ENCODE measurements at places on chromosomes 5 and 9.

DNA sequence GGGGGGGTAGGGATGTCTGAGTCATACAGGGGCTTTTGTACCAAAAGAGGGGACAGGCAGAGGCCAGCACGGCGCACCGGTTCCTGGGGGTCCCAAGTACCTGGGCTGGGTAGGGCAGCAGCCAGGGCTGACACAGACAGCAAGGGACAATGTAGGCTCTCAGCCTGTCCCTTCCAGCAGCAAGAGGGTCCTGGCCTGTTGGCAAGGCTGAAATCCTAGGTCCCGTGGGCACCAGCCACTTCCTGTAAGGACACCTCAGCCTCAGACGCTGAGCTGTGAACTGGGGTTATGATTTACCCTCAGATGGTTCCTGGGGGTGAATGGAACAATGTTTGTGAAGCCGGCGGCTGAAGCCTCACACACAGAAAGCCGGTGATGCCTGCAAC lies 41.3 kb downstream of the NACC2 start:
- no peak for DNase-seq

GRCh38 chr9:91246846-91247245 lies 114.9 kb downstream of the AUH start:
- no peak for DNase-seq

DNA sequence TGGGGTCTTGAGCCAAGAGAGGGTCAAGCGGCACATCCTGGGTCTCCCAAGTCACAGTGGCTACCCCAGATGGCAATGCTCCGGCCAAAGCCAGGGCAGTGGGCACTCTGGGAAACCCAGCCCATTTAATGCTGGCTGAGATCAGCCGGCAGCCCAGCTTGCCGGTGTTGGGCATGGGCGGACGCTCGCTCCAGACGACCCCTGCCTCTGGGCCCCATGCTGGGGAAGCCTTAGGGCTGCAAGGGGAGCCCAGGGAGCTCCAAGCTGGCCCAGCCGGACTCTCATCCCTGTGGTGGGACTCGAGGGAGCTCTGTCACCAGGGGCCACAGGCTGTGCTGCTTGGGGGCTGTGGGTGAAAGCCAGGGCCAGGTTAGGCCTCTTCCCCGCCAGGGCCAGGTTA lies 5.9 kb upstream of the CARD9 start:
- DNase-seq, result no peak

DNA sequence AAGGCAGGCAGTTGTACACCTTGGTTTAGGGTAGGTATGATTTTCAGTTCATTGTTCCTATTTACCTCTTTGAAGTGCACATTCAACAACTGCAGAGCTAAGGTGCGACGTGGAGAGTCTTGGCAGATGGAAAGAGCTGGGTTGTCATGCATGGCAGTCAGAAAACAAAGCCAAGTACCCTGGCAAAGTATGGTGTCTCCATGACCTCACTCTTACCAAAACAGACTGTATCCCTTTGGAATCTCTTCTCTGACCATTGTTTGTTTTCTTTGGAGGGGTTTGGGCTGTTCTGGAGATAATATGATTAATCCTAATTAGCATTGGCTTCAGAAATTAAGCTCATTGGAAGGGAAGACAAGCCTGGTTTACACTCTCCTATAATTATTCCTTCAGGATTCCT lies 665.7 kb downstream of the DNAH5 start:
- no peak for DNase-seq

DNA sequence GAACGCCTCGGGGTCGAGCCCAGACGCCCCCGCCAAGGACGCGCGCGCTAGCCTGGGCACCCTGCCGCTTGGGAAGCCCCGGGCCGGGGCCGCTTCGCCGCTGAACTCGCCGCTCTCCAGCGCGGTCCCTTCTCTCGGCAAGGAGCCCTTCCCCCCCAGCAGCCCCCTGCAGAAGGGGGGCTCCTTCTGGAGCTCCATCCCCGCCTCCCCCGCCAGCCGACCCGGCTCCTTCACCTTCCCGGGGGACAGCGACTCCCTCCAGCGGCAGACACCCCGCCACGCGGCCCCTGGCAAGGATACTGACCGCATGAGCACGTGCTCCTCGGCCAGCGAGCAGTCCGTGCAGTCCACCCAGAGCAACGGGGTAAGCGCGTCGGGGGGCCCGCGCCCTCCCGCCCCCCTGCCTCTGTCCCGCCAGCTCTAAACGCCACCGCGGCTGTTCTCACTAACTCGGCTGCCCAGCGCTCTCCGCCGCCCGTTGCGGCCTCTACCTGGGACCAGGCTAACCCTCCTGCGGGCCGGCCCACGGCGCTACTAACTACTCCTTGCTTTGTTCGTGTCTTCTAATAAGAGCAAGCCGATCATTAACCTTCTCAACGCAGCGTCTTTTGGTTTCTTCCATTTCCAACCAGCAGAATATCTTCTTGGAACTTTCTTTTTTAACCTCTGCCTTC lies 93.6 kb upstream of the OTULINL start:
- DNase-seq, result no peak

GRCh38 chr9:16727452-16728136 lies 142.9 kb downstream of the BNC2 start:
- DNase-seq, result peak; percentile 40

DNA sequence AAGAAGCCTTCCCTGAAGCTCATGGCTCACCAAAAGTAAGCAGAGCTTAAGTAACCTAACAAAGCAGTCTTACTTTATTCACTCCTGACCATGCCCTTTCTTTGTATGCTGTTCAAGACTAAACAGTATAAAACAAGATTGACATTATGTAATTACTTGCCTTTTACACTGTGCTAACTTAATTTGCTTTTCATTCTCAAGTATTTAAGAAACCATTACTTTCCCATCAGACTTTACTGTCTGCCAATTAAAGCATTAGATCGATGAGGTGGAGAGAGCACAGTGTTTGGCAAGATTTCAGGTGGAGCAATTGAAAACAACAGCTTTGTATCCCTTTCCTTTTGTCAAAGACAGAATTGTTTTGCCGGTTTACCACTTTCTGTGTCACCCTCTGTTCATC lies 98.2 kb downstream of the RORB start:
- DNase-seq, result no peak

- no peak for DNase-seq
Observed at GRCh38 chr5:107254902-107255234, 415.9 kb downstream of the EFNA5 start.

DNA sequence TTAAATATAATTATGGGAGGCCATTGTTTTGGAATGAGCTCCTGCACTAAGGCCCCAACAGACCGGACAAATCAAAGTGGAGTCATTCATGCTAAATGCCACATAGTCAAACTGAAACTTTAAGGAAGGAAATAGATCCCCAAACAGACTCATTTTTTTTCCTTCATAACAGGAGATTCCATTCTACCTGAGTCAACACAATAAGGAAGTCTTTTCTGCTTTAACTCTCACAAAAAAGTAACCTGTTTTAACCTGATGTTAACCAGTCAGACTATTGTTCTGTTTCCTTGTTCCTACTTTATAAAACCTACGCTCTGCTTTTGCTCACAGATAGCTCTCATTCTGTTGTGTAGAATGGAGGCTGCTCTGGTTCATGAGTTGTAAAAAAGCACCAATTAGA lies 234.9 kb downstream of the YTHDC2 start:
- DNase-seq, result no peak

DNA sequence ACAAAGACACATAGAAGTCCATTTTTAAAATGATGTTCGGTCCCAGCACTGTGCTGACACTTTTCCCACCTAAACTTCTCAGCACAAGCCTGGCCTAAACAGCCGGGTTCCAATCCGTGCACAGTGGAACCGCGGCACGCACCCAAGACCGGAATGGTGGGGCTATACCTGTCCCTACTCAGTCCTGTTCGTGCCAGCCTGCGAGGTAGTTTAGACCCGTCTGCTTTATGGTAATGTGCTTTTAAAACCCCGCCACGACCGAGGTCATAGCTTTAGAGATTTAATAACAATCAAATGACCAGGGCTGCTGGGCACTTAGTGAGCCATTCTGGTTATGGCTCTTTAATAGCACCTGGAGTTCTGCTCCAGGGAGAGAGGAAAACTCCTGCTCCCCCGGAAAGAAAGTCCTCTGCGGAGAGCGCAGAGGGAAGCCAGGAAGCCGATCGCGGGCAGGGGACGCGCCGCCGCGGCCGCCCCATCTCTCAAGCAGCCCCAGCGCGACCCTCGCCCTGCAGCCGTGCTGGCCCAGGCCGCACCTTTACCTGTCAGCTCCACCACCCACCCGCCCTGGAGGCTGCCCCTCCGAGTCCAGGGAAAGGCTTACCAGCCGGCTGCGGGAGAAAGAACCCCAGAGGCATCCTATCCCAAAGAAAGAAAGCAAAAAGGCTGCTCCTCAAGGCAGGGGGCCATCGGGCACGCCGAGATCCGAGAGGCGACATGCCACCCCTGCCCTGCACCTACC lies 511 bp downstream of the ARL15 start:
- no peak for DNase-seq

DNA sequence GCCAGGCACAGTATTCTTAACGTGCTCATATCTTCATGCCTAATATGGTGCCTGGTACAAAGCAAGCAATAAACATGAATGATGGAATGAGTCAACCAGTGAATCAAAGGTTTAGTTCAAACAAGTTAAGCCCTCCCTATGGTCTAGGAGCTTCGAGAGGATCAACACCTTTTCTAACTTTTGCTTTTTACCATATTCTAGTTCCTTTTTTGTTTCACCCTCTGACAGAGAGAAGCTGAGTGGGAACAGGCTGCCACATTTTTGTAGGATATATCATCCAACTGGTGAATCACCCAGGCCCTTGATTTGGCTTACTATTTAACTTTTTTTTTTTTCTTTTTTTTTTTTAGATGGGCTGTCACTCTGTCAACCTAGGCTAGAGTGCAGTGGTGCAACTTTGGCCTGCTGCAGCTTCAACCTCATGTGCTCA lies 39.3 kb upstream of the TNC start:
- peak; percentile 83 for DNase-seq

DNA sequence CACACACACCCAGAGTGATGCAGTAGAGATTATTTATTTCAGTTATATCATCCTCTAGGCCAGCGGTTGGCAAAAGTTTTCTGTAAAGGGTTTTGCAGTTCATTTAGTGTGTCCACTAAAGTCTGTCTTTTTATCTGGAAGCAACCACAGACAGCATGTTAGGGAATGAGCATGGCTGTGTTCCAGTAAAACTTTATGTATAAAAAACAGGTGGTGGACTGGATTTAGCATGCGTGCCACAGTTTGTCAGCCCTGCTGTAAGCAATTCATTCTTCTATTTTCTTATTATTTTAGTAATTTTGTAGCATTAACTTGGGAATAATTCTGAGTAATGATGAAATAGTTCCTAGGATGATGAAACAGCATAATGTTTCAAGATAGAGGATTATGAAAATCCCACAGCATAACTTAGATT lies 51.7 kb downstream of the CCNH start:
- DNase-seq, result peak; percentile 87

DNA sequence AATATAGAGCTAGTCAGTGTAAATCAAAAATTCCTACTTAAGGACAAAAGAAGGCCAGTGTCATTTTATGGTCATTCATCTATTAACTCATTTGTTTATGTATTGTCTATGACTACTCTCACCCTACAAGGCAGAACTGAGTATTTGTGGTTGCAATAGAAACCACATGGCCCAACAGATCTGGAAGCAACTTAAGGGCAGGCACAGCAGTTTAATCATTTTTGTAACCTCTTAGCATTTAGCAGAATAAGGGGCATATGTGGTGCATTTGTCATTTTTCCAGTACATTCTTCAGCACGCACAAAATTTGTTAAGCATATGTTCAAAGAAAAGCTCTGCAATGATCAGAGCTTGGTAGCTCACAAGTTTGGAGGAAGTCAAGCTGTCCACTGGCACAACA lies 1.1 kb downstream of the FKBP15 start:
- peak; percentile 91 for DNase-seq

- no peak for DNase-seq
Observed at GRCh38 chr9:109448223-109448622, 49.9 kb downstream of the PTPN3 start.

GRCh38 chr5:33978306-33978705 lies 6.2 kb downstream of the SLC45A2 start:
- no peak for DNase-seq

- DNase-seq, result no peak
Observed at GRCh38 chr9:627336-627970, 214.0 kb upstream of the DMRT1 start.

DNA sequence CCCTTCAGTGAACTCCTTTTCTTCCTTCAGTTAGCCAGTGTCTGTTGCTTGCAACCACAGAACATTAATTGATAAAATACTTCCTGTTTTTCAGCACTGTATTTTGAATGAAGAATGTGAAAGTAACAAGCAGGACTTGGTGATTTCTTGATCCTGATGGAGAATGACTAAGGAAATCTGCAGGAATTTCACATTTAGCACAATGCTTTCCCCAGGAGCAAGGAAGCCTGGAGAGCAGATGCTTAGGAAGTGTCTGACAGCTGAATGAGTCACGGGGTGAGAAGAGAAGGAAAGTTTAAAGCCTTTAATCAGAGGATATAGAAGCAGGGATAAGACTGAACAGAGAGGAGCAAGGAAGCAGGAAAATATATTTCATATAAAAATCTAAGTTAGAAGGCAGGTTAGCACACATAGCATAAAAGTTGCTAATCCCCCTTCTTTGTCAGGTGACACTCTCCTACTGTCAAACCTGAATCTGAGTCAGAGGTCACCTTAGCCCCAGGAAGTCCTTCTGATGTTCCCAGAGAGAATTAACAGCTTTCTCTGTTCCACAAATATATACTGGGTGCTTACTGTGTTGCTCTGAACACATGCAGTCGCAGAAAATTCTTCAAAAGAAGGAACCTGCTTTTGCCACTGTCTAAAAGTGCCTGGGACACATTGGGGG lies 59.7 kb downstream of the GNA14 start:
- peak; percentile 90 for DNase-seq

GRCh38 chr9:76810377-76810957 lies 46.2 kb downstream of the PCA3 start:
- DNase-seq, result peak; percentile 70

DNA sequence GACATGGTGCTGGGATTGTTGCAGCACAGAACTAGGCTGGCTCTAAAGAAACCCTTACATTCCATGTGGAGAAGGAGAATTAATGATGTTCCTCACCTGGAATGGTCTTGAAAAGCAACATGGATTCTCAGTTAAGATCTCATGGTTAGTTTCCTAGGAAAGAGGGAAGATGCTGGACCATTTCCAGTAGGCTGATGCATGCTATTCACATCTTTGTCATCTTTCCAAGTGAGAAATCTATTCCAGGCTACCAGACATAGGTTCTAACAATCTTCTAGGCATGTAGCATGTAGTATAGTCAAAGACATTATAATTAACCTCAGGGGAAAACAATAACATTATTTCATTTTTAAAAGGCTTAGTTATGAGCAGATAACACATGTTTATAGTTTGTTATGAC lies 44.3 kb downstream of the TMEM252 start:
- DNase-seq, result peak; percentile 2

DNA sequence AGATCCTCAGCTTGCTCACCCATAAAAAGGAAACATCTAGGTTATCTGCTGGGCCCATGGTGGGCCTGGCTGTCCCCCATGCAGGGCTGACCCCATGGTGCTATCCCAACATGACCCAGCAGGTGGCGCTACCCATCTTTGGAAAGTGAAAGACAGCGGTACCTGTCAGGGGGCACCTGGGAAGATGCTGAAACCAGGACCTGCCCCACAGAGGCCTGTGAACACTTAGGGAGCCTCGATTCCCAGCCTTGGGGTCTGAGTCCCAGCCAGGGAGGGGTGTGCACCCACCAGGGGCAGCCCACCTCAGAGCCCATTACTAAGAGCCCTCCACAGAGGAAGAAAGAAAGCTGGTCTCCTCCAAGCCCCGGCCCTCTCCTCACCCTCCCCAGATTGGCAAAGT lies 46.6 kb upstream of the IPPK start:
- DNase-seq, result no peak
